LNCaP clone FGC (cell line): ENCODE measurements at places on chromosomes 13 and 19.

- peak; percentile 30 for DNase-seq
These were observed 348.1 kb downstream of the FOXO1 start for GRCh38 chr13:40318366-40318765.

- DNase-seq: no peak
These were observed 169.0 kb downstream of the TBC1D4 start for GRCh38 chr13:75312884-75313520.

DNA sequence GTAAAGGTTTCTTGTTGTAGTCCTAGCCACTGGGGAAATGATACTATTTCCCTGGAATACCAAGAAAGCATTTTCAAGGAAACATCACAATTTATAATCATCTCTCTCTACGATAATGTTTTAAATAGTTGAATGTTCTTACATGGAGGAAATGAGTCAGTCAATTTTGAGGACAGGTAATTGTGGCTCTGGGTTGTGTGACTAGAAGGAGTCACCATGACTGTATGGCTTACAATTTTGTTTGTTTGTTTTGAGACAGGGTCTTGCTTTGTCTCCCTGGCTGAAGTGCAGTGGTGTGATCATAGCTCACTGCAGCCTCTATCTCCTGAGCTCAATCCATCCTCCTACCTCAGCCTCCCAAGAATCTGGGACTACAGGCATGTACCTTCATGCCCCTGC lies 47.4 kb downstream of the COG3 start:
- DNase-seq: no peak

DNA sequence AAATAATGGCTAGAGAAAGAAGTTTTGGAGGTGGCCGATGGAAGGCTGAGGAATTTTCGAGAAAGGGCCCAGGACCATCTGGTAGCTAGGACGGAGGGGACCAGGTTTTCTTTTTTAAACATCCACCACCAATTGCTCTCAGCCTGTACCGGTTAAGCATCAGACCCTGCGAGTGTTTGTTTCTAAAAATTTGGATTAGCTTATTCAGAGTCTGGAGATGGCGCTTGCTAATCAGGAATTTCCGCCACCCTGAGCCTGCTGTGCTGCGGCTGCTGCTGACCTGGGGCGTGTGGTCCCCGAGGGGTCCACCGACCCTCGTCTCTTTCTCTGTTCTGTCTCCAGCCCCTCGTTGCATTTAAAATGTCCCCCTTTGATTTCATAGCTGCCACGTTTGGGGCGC lies 2.0 kb downstream of the UHRF1 start:
- DNase-seq: no peak

- DNase-seq: no peak
These were observed 29.7 kb downstream of the USPL1 start for GRCh38 chr13:30647420-30647819.

GRCh38 chr19:4914736-4915501 lies 5.6 kb downstream of the UHRF1 start:
- DNase-seq: peak; percentile 89

DNA sequence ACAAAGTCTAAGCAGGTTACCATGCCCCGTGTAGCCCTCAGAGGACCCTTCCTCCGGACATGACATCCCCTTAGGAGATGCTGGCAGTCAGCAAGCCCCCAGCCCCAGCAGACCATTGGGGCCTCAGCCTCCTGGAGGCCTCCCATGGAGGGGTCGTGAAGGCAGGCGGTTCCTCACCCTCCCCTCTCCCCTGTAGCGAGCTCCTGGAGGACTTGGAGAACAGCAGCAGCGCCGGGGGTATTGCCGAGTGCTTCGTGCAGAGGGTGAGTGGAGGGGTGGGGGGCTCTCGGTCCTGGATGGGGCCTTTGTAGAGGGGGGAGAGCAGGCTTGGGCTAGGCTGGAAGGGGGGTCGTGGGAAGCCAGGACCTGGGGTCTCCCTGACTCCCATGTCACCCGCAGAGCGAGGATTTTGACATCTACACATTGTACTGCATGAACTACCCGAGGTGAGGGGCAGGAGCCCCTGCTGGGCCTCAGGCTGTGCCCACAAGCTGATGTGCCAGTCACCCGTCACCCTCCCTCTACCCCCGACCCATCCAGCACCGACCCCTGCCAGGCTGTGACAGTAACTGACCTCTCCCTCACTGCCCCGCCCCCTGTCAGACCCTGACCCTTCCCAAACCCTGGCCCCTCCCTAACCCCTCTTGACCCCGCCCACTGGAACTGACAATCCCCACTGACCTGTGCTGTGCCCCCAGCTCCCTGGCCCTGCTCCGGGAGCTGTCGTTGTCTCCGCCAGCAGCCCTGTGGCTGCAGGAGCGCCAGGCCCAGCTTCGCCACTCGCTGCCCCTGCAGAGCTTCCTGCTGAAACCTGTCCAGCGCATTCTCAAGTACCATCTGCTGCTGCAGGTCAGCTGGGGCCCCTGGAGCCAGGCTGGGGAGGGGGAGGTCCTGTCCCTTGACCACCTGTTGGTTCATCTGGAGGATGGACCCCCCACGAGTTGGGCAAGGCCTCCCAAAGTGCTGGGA lies 4.0 kb downstream of the PLEKHG2 start:
- no peak for DNase-seq

- no peak for DNase-seq
These were observed 705.5 kb upstream of the PCDH9 start for GRCh38 chr13:67935626-67936025.

GRCh38 chr19:50497022-50497405 lies 14.0 kb downstream of the JOSD2 start:
- no peak for DNase-seq

DNA sequence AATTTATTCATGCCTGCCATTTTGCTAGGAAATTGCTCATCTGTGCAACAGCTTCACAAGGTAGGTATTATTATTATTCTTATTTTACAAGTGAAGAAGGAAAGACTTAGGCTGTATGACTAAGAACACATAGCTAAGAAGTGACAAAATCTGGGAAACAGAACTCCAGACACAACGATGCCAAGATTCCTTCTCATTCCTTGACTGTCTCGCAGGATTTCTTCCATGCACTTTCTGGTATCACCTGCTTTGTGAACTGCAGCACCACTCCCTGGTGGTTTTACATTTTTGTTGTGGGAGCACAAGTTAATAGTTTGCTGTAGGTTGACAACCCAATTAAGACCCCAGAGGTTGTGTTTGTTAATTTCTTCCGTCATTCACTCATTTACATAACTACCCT lies 188.5 kb downstream of the LACC1 start:
- no peak for DNase-seq

GRCh38 chr19:56751078-56751489 lies 79.5 kb upstream of the ZNF835 start:
- no peak for DNase-seq

GRCh38 chr19:5913739-5914357 lies at the start of gene CAPS:
Gene CAPS (plus strand): TSS chr19:5914254. CDS start chr19:5914407, 153 bp downstream.
- no peak for DNase-seq

GRCh38 chr13:112451512-112452379 lies 75.6 kb downstream of the SPACA7 start:
- no peak for DNase-seq

- DNase-seq: no peak
These were observed at the start of gene MTUS2 for GRCh38 chr13:28820099-28821051. Gene MTUS2 (plus strand): TSS chr13:28820339.

DNA sequence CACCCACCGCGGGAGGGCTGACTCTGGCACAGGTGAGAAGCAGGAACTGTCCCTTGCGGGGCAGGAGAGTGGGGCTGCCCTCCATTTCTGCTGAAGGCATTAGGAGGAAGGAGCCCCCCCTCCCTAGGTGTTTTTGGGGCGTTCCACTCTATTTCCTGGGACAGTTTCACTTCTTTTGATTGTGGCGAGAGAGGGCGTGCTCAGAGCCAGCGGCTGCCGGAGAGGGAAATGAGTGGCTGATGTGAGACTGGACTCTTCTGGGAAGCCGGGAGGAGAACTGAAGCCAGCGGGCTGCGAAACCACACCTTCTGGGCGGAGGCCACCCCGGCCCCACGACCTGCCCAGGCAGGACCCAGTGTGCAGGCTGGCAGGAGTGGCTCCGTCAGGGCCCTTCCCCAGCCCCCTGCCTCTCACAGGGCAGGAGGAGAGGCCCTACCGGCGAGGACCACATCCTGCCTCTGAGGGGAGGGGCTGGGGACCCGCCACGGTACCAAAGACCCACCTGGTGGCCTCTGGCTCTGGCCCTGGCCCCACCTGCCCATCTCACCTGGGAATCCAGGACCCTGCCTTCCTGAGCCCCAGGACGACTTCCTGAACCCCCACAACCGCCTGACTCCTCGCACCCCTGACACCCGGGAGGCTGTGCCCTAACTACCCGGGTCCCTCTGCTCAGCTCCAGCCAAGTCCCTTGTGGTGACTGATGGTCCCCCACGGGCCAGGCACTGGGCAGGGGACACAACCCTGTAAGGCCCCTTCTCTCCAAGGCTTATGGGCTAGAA lies 25.9 kb downstream of the MPND start:
- DNase-seq: no peak

DNA sequence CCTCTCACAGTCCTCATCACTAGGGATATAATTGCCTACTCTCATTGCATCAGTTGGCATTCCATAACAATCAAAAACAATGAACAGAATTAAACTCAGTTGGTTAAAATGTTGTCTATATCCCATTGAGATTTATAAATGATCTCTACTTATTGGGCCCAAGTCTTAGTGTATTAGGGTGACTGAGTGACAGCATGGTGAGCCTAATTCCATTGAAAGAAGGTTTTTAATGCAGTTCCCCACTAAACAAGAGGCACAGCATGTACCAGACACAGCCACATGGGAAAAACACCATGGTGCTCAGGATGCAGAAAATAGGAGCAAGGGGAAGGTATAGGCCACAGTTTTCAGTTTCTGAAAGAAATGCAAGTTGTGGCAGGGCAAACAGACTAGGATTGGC lies 208.4 kb downstream of the RFC3 start:
- DNase-seq: no peak

GRCh38 chr13:28735481-28736029 lies 16.8 kb upstream of the SLC46A3 start:
- no peak for DNase-seq

DNA sequence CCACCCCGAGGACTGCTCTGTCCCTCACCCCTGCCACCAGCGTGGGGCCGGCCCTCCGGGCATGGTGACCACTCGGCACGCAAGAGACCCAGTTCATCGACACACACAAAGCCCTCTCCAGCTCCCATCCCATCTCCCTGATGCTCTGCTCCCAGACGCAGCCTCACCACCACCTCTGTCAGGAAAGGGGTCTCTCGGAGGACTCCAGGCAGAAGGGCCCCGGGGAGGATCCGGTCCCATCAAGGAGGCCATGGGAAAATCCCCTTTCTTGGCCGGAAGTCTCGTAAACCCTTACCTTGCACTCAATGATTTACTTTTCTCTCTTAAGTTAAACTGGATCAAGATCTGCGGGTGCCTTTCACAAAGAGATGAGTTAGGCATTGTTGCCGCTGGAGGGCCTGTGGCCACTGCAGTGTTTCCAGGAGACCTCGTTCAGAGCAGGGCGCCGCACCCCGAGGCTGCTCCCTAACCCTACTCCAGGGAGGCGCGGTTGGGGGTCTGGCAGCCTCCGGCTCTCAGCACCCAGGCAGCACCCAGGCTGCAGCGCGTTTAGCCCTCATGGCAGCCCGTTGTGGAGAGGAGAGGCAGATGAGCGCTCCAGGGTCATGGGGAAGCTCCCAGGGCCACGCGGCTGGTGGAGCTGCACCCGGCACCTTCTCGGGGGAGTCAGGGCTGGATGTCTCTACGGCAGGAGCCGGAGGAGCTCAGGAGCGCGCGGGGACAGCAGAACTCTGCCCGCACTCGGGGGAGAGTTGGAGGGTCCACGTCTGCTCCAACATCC lies 31.0 kb downstream of the C2CD4C start:
- DNase-seq: no peak

- no peak for DNase-seq
These were observed 6.9 kb upstream of the AMER2 start for GRCh38 chr13:25179011-25179410.

DNA sequence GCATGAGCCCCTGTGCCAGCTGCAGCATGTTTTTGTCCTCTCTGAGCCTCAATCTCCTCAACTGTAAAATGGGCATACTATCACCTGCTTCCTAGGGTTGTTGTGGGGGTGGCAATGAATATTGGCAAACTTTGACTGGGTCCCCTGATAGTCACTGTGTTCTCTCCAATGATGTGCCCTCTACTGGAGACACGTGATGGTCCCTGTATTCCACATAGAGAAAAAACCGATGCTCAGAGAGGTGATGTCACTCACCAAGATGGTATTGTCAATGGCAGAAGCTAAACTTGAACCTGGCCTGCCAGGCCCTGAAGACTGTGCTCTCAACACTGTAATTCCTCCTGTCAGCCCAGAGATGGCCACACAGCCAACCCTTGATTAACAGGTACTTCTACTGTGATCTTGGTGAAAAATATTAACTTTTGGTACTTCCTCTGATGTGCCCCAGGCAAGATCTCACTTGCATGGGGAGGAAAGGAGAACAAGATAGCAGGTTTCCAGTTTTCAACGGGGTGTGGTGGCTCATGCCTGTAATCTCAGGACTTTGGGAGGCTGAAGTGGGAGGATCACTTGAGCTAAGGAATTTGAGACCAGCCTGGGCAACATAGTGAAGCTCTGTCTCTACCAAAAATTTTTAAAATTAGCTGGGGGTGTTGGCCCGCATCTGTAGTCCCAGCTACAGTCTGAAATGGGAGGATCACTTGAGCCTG lies 3.6 kb downstream of the CEACAM20 start:
- DNase-seq: no peak

DNA sequence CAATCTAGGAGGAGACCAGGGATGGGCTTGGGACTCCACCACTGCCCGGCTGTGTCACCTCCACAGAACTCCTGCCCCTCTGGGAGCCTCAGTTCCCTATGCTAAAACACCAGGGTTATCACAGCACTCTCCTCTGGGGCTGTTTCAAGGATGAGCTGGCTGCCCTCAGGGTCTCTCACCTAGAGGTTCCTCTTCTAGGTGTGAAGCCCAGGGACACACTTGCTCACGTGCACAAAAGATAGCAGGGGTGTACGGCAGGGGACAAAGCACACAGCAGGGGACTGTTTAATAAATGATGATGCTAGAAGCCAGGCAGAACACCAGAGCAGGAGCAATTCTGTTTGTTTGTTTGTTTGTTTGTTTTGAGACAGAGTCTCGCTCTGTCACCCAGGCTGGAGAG lies 16.8 kb upstream of the LYPD3 start:
- DNase-seq: no peak

DNA sequence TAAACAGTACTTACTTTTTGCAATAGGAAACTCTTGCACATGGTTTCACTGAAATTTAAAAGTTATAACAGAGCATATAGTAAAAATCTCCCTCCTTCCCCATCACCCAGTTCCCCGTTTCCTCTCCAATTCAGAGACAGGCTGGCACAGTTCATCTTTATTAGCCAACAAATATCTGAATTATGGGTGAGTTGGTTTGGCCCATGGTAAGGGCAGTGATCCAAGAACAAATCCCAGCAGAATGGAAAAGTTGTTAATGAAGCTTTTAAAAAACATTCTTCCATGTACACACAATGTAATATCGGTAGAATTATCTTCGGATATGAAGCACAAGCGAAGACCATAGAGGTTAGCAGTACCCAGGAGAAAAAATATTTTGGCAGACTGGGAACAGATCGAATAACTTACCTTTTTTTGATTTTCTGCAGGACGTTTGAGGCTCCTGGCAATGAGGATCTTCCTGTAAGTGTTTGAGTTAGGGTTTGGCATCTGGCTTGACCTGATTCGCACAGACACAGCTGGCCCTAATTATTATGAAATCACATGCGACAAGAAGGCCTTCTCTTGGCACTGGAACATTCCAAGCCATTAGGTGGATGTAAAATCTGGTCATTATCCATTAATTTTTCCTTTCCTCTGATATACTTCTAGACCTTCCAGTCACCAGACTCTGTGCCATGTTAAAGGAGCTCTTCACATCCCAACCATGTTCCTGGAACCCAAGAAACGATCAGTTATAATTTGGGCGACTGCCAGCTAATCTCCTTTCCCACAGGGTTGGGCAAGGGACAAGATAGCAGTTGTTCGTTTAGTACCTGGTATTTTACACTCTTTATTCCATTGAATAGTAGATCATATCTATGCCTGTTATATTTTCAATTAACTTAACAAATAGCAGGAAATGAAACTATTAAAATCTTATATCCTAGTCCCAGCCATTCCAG lies 139.4 kb upstream of the TSC22D1 start:
- peak; percentile 11 for DNase-seq
